Endothelial cell (in vitro differentiated cells): ENCODE measurements at places on chromosomes 7 and 10.
A peak's percentile ranks its signal among the peaks of the same experiment; 100 is the strongest.

- no peak for DNase-seq
Measured at GRCh38 chr7:51303142-51303525, 13.5 kb downstream of the COBL start.

GRCh38 chr10:95373660-95374059 lies 82.9 kb upstream of the PDLIM1 start:
- DNase-seq, result no peak

GRCh38 chr10:36188461-36188860 lies 546.4 kb upstream of the FZD8 start:
- DNase-seq, result no peak

GRCh38 chr10:78553792-78554191 lies 515.0 kb upstream of the ZMIZ1 start:
- no peak for DNase-seq

- no peak for DNase-seq
Measured at GRCh38 chr7:6320791-6321190, 48.4 kb upstream of the CYTH3 start.

GRCh38 chr7:46513447-46513848 lies 592.4 kb upstream of the IGFBP3 start:
- DNase-seq, result no peak

- no peak for DNase-seq
Measured at GRCh38 chr10:124596116-124596785, 134.6 kb downstream of the LHPP start.

- DNase-seq, result peak; percentile 96
Measured at GRCh38 chr10:43322769-43323168, 48.7 kb upstream of the FXYD4 start.

GRCh38 chr7:108415821-108416536 lies 40.3 kb downstream of the NRCAM start:
- no peak for DNase-seq

DNA sequence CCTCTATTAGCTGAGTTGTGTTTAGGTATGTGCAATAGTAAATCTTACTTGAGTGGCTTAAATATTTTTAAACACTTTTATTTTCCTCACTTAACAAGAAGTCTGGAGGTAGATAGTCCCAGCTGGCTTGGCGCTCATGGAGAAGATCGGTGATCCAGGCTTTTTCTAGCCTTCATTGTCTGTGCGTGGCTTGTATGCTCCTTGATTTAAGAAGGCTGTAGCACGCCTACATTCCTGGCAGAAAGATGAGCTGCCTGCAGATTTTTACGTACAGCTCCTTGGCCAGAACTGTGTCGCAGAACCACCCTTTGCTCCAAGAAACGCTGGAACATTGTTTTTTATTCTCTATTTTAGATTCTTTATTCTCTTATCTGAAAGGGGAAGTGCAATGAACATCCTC lies 284.1 kb downstream of the KIF20B start:
- no peak for DNase-seq

- no peak for DNase-seq
Measured at GRCh38 chr10:97673736-97674525, 13.1 kb downstream of the AVPI1 start.

DNA sequence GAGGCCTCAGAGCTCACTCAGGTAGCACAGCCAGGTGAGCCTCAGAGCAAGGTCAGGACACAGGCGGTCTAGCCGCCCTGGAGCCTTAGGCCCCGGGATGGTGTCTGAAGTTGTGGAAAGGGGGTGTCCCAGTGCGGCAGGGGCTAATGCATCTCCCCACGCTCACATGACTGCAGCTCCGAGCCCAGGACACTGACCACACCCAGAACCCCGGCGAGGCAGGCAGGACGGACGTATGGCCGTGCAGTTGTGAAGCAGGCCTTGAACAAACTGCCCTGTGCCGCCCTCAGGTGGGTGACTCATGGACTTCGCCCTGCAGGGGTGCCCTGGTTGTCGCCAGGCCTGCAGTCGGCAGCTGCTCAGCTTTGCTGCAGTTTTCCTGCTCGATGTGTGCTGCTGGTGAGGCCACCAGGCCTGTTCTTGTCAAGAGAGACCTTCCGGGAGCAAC lies 5.0 kb upstream of the PRKAR1B start:
- DNase-seq, result peak; percentile 45

DNA sequence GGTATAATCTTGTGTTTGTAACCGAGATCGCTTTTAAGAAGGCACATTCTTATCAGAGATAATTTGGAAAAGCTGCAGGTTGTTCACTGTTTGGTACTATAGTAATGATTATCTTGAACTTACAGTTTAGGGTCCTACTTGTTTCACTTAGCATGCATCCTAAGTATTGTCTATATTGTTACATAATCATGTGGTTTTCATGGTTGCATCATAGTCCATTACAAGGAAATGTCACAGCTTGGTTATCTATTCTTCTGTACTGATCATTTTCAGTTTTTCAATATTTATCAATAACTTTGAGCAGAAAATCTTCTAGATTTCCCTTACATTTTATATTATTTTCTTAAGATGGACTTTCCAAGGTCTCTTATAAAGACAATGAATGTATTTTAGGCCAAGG lies 116.3 kb downstream of the PLPP4 start:
- DNase-seq, result no peak

GRCh38 chr10:74867351-74867750 lies 41.0 kb downstream of the KAT6B start:
- no peak for DNase-seq

DNA sequence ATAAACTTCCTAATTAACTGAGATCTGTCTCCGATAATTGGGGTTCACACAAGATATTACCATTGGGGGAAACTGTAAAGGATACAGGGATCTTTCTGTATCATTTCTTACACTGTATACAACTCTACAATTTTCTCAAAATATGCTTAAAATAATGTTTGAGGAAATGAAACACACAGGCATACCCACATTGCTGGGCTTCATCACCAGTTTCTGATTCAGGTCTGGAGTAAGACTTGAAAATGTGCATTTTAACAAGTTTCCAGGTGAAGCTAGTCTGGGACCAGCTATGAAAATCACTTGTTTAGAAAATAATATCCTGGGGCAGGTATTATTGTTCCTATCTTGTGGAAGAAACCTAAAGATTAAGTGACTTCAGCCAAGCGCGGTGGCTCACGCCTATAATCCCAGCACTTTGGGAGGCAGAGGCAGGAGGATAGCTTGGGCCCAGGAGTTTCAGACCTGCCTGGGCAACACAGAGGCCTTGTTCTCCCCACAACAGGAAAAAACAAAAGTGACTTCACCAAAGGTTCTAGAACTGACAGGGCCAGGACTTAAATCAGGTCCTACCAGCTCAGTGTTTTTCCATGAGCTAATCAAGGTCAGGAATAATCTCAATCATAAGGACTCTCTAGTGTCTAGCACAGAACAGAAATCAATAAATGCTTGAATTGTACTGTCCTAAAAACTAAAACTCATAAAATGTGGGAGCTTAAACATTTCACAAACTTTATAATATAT lies 12.6 kb downstream of the TOMM7 start:
- DNase-seq, result no peak

GRCh38 chr7:33792041-33792440 lies 113.3 kb upstream of the BMPER start:
- no peak for DNase-seq

DNA sequence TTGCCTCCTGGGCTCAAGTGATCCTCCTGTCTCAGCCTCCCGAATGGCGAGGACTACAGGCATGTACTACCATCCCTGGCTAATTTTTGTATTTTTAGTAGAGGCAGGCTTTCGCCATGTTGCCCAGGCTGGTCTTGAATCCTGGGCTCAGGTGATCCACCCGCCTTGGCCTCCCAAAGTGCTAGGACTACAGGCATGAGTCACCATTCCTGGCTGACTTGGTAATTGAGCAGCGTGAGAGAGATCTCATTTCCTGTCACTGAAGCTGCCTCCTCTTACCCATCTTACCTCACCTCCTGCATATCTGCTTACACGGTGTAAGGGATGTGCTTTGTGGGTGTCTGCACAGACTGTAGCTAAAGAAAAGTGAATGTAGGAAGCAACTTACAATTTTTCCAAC lies 9.7 kb downstream of the IFIT3 start:
- no peak for DNase-seq

DNA sequence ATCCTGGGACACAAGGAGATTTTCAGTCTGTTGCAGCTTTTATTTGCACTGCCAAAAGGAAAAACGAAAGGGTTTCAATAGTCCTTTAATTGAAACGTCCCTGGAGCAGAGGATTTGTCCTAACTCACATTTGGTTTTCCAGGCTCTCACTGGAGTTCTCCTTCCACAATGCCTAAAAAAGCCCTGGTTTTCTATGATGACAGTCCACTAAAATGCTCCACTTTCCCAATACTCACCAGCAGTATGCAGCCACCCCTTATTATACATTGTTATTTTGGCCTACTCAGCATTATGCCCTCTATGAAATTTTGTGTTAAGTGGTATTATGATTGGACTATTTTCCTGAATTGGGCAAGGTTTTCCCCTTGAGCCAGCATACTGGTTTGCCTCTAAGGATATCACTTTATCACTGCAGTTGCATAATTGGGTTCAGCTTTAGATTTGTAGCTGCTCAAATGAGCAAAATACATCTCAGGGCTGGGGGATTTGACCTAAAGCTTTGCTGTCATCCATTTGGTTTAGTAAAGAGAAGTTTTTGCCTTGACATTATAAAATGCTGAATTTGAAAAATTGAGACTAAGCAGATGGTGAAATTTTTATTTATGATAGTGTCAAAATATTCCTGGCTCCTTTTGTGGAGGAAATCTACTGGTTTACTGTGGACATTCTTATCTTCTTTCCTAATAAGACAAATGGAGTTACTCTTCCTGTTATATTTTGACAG lies 239.2 kb downstream of the RNLS start:
- no peak for DNase-seq

GRCh38 chr7:99099499-99100077 lies 44.3 kb downstream of the SMURF1 start:
- DNase-seq, result no peak

DNA sequence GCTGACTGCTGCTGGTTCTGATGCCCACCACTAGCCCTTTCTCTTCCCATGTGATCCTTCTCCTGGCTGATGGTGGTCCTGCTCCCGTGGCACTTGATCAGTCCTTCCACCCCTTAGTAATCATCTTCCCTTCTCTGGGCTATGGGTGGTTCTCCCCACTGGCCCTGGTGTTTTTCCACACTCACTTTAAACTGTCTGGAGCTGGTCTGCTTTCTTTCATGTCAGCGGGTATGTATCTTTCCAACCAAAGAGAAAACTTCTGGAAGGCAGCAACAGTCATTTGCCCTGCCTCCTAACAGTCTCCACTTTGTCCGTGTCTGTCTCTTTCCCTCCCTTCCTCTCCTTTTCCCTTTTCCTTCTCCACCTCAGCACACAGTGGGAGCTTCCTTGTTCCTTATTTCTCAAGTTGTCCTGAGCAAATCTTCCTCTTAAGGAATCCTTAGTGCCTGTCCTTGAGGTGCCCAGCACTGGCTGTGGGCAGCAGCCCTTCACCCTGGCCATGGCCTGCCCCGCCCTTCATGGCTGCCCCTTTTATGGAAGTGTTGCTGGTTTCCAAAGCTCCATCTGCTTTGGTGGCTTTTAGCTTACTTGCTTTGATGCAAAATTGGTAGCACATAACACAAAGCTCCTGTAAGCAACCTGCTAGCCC lies 189.0 kb downstream of the TCF7L2 start:
- no peak for DNase-seq

GRCh38 chr10:119859420-119860258 lies 13.0 kb downstream of the MCMBP start:
- no peak for DNase-seq

GRCh38 chr10:29861811-29862505 lies 197.4 kb downstream of the JCAD start:
- no peak for DNase-seq

GRCh38 chr7:33326485-33326848 lies 197.1 kb downstream of the BBS9 start:
- DNase-seq, result no peak

GRCh38 chr7:117652943-117653680 lies 173.3 kb downstream of the CFTR start:
- no peak for DNase-seq

DNA sequence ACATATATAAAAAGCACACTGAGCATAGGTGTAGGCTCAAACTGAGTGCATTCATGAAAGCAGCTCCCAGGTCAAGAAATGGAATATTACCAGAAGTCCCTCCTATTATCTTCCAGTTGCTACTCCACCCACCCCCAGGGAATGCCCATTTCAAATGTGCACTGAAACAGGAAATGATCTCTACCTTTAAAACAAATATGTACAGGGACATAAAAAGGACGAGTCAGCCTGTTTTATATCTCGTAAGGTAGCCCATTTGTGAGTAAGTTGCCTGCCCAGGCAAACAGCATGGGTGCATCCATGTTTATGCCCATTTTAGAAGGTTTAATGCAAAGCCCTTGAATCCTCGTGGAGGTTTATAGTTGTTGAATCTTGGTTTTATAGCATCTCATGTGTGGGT lies 10.4 kb downstream of the FFAR4 start:
- DNase-seq, result no peak

GRCh38 chr7:70533614-70534013 lies 598.3 kb upstream of the GALNT17 start:
- DNase-seq, result no peak

DNA sequence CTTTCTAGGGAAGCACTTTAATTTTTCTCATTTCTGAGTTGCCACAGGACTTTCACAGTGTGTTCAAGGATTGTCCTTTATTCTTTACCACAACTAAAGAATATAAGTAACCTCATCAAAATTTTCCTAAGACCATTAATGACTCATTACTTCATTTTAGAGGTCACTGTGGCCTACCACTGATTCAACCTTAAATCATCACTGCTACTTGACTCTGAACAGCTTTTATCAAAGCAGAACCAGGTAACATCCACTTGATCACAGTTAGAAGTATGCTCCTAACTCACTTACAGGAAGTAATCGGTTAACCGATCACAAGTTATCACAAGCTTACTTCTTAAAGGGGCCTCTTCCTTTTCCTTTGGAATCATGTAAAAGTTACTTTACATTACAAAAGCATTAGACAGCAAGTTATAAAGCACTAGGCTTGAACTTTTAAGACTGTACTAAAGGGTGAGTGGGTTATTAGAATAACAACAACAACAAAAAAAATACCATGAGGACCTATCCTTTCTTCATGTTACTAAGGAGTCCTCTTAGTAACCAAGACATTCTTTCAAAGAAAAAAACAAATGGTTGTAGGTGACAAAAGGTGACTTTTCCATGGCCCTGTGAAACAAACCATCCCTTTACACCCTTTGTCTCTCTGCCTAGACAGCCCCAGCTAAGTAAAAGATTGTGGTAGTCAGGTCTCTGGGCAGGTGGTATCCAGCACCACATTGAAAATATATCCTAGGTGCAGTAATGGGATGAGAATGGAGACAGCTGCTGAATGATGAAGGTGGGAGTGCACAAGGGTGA lies 40.0 kb upstream of the PDK4 start:
- no peak for DNase-seq
